ENCODE measurements at places on chromosomes 1 and 21. TPM values are rescaled to one million over a fixed set of nuclear protein-coding genes. Genes with fewer than 3 reads are reported as not detected.

- no peak for DNase-seq
Measured at GRCh38 chr1:183443466-183443865, 25.3 kb upstream of the NMNAT2 start.

DNA sequence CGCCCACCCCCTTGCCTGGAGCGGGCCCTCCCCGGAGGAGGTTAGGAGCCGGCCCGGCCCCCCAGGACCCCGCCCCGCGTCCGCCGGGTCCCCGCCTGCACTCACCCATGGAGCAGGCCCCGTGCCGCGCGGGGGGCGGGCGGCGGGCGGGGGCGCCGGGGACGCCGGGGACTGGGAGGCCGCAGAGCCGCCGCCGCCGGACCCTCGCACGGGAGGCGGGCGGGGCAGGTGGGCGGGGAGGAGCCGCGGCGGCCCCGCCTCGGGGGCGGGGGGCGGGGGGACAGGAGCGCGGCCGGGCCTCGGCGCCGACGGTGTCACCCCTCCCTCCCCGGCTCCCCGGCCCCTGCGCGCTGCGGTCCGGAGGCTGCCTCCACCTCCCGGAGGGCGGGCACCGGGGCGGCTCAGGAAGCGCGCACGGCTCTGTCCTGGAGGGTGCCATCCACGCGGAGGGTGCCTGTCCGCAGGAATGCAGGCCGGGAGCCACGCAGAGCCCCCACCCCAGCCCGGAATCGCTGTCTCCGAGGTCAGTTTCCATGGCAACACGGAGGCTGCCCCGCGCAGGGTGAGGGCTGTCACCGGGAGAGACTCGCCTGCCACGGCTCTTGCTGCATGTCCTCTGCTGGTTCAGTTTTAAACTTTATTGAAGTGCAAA, 5.9 kb upstream of the PLEKHG5 start:
- peak; percentile 50 for DNase-seq

GRCh38 chr1:233543338-233544255, 70.3 kb upstream of the KCNK1 start:
- peak; percentile 56 for DNase-seq

DNA sequence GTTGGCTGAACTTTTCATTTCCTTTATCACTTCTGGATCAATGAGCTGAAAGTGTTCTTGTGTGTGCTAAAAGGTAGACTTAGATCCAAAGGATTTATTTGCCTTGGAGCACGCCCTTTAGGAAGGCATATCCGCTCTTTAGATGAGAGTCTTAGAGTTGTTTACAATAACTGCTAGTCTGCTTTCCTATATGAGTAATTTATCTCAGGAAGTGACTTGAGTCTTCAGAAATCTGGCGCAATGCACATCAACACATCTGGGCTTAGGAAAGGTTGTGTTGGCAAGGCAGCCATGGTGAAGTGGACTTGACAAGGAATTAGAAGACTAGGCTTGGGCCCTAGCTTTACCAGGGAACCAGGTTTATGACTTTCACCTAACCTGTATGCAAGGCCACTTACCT, 204.1 kb upstream of the PTGFR start:
- DNase-seq: no peak

- DNase-seq: no peak
Measured at GRCh38 chr1:175132436-175132835, 60.1 kb downstream of the KIAA0040 start.

DNA sequence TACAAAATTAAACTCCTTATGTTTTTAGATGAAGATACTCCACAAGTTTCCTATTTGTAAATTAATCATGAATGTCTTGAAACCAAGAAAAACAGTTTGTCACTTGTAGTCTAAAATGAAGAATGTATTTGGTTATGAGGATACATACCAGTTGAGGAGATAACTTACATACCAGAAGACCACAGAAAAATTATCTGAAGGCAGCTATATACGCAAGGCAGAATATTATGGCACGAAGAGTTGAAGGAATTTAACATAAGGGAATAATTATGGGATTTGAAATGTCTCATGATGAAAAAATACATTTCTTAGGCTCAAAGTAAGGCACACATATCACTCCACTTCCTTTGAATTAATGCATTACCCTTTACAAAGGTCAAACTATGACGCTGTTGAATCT, 73.3 kb downstream of the IFI44 start:
- no peak for DNase-seq

DNA sequence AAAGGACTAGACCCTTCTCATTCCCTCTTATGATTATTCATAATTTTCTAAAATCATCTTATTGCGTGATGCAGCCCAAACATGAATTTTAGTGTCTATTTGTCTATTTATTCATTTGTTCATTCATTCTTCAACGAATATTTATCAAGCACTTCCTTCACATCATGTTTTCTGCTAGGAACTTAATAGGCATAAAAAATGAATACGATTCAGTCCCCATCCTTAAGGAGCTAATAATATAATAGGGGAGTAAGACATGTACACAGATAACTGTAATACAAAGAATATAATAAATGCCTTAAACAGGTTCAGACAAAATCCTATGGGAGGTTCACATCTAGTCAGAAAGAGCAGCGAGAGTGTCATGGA, 20.2 kb downstream of the BCL9 start:
- no peak for DNase-seq

DNA sequence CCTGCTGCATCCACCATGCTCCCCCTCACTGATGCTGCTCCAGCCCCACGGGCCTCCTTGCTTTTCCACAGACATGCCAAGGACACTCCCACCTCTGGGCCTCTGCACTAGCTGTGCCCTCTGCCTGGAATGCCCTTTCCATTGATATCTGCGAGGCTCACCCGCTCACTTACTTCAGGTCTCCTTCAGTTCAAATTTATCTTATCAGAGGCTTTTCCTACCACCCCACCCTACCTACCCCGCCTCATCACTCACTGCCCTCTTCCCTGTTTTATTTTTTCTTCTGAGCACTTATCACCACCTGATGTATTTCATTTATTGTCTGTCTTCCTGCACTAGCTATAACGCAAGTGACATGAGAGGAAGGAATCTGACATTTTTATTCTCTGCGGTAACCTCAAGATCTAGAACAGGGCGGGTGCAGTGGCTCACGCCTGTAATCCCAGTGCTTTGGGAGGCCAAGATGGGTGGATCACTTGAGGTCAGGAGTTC, 7.0 kb downstream of the HSPG2 start:
- DNase-seq: no peak

DNA sequence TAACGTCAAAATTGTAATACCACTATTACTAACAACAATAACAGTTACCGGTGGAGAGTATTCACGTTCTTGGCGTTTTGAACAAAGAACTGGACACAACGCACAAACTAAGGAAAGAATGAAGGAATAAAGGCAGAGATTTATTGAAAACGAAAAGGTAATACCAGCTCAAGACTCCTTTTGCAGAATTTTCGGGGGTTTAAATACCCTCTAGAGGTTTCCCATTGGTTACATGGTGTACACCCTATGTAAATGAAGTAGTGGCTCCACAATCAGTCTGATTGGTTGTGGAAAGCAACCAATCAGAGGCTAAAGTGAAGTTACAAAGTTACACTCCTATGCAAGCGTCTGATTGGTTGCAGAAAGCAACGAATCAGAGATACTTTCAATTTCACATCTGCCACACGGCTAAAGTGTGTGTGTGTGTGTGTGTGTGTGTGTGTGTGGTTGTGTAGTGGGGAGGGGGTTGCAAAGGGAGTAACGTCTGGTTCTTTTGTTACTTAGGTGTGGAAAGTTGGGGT, 1.1 kb upstream of the GTF2B start:
- DNase-seq: peak; percentile 29

DNA sequence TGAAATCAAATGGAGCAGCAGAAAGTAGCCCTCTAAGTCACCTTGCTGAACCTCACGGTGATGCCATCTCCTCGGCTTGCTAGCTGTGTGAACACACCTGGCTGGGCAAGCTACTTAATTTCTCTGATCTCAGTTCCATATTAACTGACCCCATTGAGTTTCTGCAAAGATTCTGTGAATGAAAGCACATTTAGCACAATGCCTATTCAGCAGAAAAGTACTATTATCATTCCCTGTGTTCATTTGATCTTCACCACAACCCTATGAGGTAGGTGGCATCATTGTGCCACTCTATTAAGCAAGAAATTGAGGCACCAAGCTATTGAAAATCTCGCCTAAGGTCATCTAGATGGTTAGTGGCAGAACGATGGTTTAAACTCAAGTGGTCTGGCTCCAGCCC, 130.1 kb upstream of the HOOK1 start:
- DNase-seq: no peak

- DNase-seq: no peak
Measured at GRCh38 chr1:174815474-174815908, 184.3 kb upstream of the CACYBP start.

GRCh38 chr1:156655151-156655903, 13.4 kb downstream of the BCAN start:
- DNase-seq: no peak

DNA sequence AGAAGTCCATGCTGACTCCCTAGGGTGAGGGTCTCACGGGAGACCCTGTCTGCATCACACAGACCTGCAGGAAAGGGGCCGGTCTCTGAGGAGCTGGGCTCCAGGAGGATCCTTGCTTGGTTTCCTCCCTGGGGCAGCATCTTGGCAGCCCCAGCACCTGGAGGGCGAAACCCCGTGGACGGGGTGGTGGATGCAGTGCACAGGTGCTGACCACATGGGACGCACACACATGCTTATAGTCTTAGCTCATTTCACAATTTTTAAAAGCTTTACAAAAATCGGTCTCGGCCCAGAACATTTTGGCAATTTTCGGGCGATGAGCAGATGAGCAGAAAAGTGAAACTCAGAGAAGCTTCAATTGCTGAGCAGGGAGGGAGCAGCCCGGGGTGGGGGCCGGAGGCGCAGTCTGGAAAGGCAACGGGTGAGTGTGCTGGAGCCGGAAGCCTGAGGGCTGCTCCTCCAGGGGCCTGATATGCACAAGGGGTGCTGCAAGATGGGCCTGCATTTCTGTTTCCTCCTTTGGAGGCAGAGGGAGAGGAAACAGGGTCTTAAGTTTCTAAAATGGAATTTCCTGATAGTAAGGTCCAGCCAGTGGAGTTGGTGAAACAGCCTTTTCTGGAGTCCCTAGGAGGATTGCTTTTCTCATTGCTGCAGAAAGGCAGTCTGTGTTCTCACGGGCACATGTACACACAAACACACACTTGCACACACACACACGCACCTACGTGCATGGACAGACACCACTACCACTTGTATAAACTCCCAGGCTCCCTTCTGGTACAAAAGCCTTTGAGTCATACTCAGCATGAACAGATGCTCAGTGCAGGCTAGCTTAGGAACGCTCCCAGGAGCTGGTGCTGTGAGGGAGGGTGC, 60.6 kb downstream of the SCCPDH start:
- DNase-seq: no peak

GRCh38 chr1:209805875-209806760, at the start of gene IRF6:
IRF6 (minus strand) TSS chr1:209806142; CDS start chr1:209801413, 4,729 bp downstream.
- DNase-seq: peak; percentile 92

DNA sequence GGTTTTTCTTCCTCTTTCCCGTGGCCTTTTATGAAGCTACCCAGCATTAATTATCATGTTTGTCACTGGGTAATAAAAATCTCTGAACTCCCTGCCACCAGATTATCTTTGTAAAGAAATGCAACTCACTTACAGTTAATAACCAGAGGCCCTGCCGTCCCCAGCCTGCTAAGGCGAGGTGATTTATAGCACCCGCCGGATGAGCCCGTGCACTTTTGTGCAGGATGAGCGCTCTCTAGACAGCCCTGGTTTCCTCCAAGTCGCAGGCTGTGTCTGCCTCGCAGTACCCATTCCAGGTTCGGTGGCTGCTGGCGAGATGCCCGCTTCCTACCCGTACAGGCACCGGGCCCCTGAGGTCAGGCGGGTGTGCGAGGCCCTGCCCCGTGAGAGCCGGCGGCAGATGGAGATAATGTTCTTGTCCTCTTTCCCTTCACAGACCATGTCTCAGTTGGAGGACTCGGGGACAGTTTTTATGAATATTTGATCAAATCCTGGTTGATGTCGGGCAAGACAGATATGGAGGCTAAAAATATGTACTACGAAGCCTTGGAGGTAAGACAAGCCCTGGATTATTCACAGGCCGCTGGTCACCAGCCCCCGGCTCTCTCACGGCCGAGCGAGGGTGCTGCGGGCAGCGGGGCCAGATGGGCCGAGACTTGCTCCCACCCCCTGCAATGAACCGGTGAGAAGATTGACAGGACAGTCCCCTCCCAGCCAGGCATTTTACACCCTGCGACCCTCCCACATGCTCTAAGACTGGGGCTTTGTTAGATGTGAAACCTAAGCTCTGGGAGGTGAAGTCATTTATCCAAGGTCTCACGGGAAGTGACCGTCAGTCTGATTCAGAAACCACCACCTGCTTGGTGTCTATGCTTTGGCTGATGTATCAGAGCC, 28.5 kb upstream of the SELENON start:
- DNase-seq: peak; percentile 42

DNA sequence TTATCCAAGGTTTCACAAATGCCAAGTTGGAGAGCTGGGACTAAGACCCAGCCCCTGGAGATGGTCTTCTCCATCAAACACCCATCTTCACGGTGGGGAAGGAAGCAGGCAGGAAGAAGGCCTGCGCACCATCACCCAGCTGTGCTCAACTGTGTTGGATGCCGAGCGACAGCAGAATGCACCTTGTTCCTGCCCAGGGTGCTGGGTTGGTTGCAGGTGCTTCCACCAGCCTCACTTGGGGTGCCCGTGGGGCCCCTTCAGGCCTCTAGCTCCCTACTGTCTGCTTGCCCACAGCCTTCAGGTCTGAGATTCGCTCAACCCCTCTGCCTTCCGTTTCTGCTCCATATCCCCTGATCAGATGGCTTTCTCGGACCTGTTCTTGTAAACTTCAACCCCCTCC, 42.5 kb downstream of the OLFML2B start:
- no peak for DNase-seq

DNA sequence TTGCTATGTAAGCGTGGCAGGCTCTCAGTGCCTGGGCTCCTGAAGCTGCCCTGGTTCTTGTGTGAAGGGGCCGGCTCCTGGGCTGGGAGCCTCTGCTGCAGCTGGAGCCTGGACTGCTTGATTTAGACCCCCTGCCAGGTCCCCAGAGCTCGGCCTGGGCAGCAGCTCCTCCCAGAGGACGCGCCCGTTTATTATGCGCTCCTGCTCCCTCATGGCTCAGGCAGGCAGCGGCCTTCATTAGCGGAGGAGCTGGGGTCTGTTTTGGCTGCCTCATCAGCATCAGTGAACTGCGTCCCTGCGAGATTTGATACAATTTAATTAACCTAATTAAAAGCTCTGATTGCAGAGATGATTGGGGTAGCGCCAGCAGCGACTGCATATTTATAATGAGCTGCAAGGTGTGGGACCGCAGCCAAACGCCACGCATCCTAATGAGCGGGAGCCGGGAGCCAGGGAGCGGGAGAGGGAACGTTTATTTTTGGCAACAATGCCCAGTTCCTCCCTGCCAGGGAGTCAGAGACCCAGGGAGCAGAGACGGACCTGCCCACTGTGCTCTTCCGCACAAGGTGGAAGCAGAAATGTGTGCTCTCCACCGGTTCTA, 16.6 kb downstream of the UTP11 start:
- no peak for DNase-seq

The HES2 gene
- 0.09 TPM for total RNA-seq

The GLRX2 gene
- total RNA-seq: 21.4 TPM

The TFAP2E gene
- 0.66 TPM for total RNA-seq

All from mucosa of gallbladder (tissue), 1 donor.